Activated CD4-positive, alpha-beta memory T cell treated with anti-CD3 and anti-CD28 coated beads for 36 hours (primary cell): ENCODE measurements at places on chromosomes 7 and 10. TPM values are rescaled to one million over a fixed set of nuclear protein-coding genes. Genes with fewer than 3 reads are reported as not detected.
A peak's percentile ranks its signal among the peaks of the same experiment; 100 is the strongest.

GRCh38 chr10:13001041-13001886, at the start of gene CCDC3:
CCDC3 (minus strand) TSS chr10:13001713; CDS start chr10:13001570, 143 bp downstream.
- peak; percentile 22 for DNase-seq

- no peak for DNase-seq
Measured at GRCh38 chr10:92891885-92892690, 43.8 kb downstream of the EXOC6 start.

DNA sequence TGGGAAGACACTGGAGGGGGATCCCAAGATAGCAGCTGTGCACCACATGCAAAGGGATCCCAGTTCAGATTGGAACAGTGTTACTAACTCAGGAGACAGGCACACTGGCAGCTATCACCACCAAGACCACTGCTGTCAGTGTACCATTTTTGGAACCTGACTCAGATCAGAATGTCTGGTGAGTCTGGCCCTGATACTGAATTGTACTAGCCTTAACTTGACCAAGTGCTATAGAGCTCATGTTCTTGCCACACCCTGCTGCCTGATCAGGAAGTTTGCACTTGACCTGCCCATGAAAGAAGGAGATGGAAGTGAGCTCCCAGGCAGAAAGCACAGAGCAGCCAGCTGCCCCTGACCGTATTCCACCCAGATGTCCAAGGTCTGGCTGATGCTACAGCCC, 4.8 kb upstream of the PRRT4 start:
- no peak for DNase-seq

DNA sequence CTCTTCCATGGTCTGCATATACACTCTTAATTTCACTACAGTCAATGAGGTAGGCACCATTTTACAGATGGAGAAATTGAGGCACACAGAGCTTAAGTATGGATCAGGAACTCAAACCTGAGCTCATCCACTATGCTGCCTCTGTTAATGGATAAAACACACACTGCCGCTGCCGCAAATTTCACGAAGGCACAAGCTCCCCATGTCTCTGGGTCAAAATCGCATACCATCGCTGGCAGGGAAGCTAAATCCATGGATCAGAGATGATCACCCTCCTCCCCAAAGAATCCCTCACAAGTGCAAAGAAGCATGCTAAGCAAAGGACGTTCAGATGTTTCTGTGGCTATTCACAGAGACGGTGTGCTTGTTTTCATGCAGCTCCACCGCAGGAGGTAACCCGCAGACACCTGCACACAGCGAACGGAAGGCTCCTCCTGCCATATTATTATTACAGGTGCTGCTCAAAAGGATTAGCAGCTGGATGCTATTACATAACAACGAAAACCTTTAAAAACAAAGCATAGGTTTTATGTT, 109.3 kb downstream of the UBE2H start:
- DNase-seq: no peak

GRCh38 chr7:18037609-18038008, 10.0 kb upstream of the PRPS1L1 start:
- DNase-seq: no peak

FAM237B gene
- not detected for total RNA-seq

GIMAP8 gene
- 11.8 TPM for total RNA-seq

NPY4R gene
- not detected for total RNA-seq

EBLN1 gene
- not detected for total RNA-seq

PIP gene
- not detected for total RNA-seq

CALML5 gene
- not detected for total RNA-seq

OGDH gene
- total RNA-seq: 103 TPM

PDK4 gene
- not detected for total RNA-seq
